ENCODE measurements at places on chromosomes 11 and 22.

GRCh38 chr11:17516551-17517150 is 27.6 kb downstream of the USH1C start:
- no peak for DNase-seq

GRCh38 chr22:42841444-42841843 is 15.6 kb downstream of the ARFGAP3 start:
- no peak for DNase-seq

DNA sequence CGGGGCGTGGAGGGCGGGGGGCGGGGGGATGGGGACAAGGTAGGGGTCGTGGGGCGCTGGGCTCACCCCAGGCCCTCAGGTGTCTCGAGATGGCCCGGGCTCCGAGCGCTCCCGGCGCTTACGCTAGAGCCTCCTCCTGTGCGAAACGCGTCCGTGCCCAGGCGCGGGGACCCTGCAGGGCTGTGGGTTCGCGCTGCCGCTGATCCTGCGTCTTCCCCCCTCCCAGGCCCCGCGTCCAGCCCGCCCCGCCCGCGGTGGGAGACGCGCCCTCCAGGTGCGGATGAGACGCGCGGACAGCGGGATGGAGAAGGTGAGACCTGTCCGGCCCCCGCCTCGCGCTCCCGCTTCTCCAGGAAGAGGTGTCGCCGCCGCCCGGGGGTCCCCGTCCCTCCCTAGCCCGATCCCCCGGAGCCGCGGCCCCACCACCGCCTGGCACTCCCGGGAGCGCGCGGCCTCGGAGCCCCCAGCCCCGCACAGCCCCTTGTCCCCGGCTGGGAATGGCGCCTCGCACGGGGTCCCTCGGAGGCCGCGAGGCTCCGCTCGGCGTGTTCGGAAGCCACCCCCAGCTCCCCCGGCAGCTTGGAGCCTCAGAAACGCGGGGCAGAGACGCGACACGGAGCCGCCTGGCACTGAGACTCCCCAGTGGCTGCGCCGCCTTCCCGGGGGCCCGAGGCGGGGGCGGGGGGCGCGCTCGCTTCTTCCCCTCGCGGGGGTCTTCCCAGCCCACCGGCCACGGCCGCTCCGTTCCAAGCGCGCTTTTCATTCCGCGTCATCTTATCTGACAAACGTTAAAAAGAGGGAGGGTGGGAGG is 27.6 kb upstream of the TOLLIP start:
- DNase-seq = no peak

DNA sequence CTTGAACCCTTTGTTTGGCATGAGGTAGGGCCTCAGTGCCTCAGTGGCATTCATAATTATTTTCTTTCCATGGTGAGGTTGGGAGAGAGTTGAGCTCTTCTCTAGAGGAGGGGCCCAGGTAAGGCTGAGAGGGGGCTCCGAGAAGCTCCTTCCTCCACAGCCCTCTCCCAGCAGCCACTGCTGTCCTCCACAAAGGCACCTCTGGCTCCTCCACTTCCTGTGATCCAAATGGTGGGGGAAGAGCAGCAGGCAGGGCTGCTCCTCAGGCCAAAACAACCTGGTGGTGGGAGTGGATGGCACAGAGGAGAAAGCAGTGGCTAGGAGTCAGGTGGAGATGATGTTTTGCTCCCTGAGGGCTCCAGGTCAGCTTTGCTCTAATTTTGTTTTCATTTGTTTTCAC is 13.3 kb downstream of the ROBO4 start:
- DNase-seq = no peak

DNA sequence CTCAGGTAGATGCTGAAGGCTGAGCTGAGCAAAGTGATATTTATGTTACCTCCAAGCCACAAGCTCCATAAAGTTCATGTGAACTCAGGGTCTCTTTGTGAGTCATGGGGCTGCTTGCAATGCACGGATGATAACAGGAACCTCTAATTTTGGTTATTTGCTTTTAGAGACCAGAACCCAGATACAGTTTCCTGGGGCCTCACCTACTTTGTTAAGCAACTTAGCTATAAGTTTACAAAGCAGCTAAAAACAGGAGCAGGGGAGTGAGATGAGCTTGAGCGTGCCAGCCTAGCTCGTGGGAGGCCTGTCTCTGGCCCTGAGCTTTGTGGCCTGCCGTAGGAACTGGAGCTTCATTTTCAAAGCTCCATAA is 29.2 kb downstream of the SREBF2 start:
- DNase-seq = no peak

DNA sequence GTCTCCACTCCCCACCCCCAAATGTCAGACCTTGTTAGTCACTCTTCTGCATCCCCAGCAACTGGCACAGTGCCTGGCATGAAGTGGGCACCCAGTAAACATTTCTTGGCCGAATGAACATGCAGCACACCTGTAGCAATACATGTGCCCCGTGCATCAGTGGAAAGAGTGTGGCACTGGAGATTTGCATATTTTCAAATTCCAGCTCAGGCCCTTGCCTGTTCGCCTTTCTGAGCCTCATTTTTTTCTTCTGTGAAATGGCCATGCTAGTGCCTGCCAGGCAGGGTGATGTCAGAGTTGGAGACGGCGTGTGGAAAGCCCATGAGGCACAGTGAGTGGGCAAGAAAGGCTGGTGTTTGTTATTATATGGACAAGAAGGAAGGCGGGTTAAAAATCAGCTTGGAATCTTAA is 38.7 kb downstream of the CD82 start:
- no peak for DNase-seq

- DNase-seq = peak; percentile 8
Measured at GRCh38 chr11:8070417-8071115, 10.4 kb upstream of the TUB start.

GRCh38 chr22:41458161-41458728 is 10.2 kb downstream of the PHF5A start:
- no peak for DNase-seq

- DNase-seq = no peak
Measured at GRCh38 chr11:90846628-90847027, 623.8 kb upstream of the CHORDC1 start.

DNA sequence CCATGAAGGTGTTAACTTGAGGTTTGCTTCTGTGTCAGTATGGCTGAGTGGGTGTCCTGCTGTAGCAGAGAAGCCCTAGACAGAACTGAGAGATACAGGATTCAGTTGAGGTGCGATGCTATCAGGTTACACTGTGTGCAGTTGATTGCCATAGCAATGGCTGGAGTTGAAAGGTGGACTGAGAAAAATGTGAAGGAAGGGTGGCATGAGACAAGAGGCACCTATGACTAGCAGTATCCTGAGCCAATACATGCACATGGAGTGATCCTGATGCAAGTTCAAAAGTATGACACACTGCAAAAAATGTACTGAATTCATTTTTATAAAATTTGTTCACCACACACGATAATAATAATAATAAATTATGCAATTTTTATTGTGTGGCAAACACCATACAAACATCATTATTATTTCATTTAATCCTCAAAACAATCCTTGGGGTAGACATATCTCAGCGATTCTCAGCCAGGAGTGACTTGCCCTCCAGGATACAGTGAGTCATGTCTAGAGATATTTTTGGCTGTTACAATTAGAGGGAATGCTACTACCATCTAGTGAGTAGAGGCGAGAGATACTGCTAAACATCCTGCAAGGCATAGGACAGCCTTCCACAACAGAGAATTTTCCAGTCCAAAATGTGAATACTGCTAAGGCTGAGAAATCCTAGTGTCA is 3.9 kb upstream of the PIWIL4 start:
- no peak for DNase-seq

- no peak for DNase-seq
Measured at GRCh38 chr11:125423247-125423849, 72.7 kb downstream of the FEZ1 start.

DNA sequence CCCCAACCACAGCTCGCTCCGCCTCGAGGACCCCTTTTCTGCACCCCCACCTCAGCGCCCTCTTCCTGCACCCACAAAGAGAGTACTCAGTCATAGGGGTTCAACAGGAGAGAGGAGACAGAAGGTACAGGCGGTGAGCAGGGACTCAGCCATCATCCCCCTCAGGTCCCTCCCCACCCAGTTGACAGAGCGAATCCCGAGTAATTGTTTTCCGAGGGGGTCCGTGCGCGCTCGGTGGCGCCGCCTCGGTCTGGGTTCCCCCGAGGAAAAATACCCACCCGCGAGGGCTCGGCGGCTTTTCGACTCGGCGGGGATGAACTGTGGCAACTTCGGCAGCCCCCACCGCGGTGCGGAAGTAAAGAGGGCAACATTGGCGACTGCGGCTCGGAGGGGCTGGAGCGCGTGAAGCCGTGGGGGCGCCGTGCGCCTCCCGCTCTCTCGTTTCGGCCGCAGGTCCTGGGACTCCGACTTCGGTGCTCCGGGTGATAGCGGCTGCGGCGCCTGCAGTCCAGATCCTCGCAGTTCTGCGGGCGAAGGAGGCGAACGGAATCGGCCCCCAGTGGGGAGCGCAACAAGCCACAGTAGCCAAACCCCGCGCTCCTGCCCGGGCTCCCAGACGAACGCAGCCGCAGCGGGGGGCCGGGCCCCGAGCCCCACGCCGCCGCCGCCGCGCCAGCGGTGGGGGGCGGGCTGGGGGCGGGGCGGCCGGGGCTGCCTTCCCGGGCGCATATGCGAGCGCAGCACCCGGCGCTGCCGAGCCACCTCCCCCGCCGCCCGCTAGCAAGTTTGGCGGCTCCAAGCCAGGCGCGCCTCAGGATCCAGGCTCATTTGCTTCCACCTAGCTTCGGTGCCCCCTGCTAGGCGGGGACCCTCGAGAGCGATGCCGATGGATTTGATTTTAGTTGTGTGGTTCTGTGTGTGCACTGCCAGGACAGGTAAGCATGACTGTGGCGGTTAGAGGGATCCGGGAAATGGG is at the start of gene NELL1:
TSS of gene NELL1 (plus strand) at position 743 of the 976 bp plus-strand sequence.
- no peak for DNase-seq

- DNase-seq = no peak
Measured at GRCh38 chr11:93869830-93870229, 19.4 kb upstream of the VSTM5 start.

GRCh38 chr11:77233011-77233410 is 68.5 kb downstream of the GDPD4 start:
- no peak for DNase-seq

GRCh38 chr22:24103301-24103700 is 78.0 kb upstream of the SUSD2 start:
- no peak for DNase-seq

DNA sequence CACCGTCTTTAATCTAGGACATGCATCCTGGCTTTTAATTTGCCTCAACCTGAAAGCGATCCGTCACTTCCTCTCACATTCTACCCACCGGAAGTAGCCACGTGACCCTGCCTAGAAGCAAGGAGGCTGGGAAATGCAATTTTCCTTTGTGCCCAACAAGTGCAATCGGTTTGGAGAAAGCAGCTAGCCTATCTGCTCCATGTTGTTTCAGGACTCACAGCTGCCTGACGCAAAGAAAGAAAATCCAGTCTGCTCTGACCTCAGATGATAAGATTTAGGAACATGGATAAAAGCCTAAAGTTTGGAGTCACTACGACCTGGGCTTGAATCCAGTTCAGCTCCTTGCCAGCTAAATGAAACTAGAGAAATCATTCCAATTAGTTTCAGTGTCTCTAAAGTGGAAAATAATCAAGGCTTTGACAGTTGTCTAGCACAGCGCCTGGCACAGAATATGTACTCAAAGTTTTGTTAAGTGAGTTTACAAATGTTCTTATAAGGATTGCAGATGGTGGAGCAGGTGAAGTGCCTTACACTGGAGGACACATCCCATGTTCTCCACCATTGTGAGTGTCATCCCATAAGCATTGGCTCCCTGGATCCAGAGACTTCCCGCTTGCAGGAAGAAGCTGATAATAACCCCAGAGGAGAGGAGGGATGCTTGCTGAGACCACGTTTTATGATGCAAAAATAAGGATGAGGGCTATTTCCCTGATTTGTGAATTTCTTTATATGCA is 553.7 kb downstream of the MN1 start:
- DNase-seq = no peak

- DNase-seq = no peak
Measured at GRCh38 chr11:79182794-79183193, 258.0 kb downstream of the TENM4 start.
